ENCODE measurements at places on chromosomes 4 and X. TPM values are rescaled to one million over a fixed set of nuclear protein-coding genes. Genes with fewer than 3 reads are reported as not detected.

GLA gene
- total RNA-seq, result 27.3 TPM

SYP gene
- 0.28 TPM for total RNA-seq

UNC5C gene
- total RNA-seq, result 4.8 TPM

ITGB1BP2 gene
- total RNA-seq, result 1.2 TPM

FAM50A gene
- total RNA-seq, result 92.2 TPM

UCP1 gene
- not detected for total RNA-seq

RBM46 gene
- not detected for total RNA-seq

GNL3L gene
- 19.7 TPM for total RNA-seq

CXCL11 gene
- not detected for total RNA-seq

EMCN gene
- total RNA-seq, result 6.5 TPM

ERVMER34-1 gene
- total RNA-seq, result not detected

ANK2 gene
- 50.2 TPM for total RNA-seq

FABP2 gene
- total RNA-seq, result under 0.01 TPM

MAGEC2 gene
- 0.28 TPM for total RNA-seq

GABRB1 gene
- 3.1 TPM for total RNA-seq

ADH1B gene
- 0.38 TPM for total RNA-seq

ATOH1 gene
- total RNA-seq, result not detected

HSPA4L gene
- total RNA-seq, result 15.7 TPM

CCDC110 gene
- 2.3 TPM for total RNA-seq

CYBB gene
- total RNA-seq, result under 0.01 TPM

SLC9B1 gene
- 2.0 TPM for total RNA-seq

SULT1B1 gene
- 7.7 TPM for total RNA-seq

GAGE12G gene
- total RNA-seq, result not detected

Data from regular cardiac myocyte (primary cell).